ENCODE measurements at places on chromosomes 6 and 20.

GRCh38 chr6:159473475-159474263 lies 219.4 kb downstream of the SOD2 start:
- DNase-seq = no peak

GRCh38 chr6:142707255-142707654 lies 237.7 kb downstream of the HIVEP2 start:
- no peak for DNase-seq

- DNase-seq = no peak
Measured at GRCh38 chr6:37686111-37686510, 11.6 kb downstream of the MDGA1 start.

DNA sequence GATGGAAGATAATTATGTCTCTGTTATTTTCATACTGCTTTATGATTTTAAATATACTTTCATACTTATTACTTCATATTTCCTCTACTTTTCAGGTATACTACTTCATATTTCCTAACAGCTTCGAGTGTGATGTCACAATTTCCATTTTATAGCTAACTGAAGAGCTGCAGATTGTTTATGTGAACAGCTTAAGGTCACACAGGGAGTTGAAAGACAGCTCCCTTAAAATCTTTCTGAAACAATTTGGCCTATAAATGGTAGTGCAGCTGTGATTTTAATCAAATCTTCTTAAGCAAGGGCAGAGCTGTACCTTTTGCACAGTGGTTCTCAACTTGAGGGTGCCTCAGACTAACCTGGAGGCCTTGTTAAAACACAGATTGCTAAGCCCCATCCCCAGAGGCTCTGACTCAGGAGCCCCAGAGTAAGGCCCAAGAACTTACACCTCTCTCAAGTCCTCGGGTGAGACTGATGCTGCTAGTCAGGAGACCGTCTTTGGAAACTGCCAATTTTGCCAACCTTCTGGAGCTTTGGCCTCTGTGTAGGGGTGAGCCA lies 347.0 kb upstream of the HSF2 start:
- no peak for DNase-seq

DNA sequence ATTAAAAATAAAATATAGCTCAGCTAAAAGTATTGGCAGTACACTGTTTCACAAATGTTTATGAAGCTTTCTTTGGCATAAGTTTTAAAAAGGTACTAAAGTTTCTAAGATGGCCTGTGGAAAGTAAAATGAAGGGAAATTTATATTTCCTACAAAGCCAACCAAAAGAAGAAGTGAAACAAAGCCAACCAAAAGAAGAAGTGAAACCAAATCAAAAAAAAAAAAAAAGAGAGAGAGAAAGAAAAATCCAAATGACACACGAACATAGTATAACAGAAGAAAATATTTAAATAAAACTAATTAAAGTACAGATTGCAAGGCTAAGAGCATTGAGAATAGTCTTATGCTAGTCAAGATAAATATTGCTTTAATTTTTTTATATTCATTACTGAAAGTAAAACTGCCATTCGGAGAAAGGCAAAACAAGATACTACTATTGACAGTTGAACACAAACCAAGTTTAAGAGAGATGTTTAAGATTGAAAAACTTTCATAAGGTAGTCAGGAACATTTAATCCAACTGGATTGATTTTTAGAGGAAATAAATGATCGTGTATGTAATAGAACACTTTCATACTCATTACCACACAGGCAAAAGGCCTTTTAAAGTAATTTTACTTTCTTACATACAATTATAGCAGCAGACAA lies 12.8 kb upstream of the KHDRBS2 start:
- no peak for DNase-seq

- no peak for DNase-seq
Measured at GRCh38 chr6:148261470-148261869, 81.2 kb upstream of the SASH1 start.

GRCh38 chr6:158854214-158855101 lies 35.3 kb upstream of the EZR start:
- no peak for DNase-seq

GRCh38 chr20:24776755-24777271 lies 172.3 kb upstream of the CST7 start:
- DNase-seq = no peak

GRCh38 chr6:7239590-7239948 lies 73.4 kb downstream of the SSR1 start:
- DNase-seq = no peak

GRCh38 chr6:11925805-11926204 lies 86.3 kb upstream of the HIVEP1 start:
- DNase-seq = no peak

GRCh38 chr20:4040283-4041179 lies 25.2 kb upstream of the RNF24 start:
- DNase-seq = no peak

DNA sequence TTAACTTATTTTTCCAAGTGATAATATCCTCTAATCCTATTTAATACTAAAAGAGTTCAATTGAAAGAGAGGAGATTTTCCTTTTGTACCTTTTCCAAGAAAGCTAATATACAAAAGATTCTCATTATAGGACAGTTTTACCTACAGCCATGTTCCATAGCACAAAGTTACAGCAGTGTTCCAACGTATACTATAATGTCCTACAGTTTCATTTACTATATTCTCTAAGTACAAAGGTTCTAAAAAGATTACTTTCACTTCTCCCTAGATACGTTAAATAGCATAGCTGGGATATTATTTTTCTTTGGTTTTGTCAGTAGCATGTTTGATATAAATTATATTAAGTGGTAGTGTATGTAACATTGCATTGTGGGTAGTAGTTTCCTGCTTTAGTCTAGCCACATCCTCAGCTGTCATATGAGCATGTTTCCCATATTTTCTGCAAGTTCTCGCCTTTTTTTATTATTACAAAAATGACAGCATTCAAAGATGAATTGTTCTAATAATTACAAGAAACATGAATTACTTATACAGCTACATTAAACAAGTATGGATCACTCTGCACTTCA lies 4.4 kb upstream of the RUNX2 start:
- DNase-seq = no peak

DNA sequence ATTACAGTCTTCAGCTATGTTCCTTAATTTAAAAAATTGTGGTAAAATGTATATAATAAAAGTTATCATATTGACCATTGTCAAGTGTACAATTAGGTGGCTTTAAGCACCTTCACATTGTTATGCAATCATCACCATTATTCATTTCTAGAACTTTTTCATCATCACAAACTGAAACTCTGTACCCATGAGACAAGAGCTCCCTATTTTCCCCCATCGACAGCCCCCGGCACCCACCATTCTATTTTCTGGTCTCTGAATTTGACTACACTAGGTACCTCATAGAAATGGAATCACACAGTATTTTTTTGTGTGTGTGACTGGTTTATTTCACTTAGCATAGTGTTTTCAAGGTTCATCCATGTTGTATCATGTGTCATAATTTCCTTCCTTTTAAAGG lies 39.7 kb upstream of the FYN start:
- no peak for DNase-seq

DNA sequence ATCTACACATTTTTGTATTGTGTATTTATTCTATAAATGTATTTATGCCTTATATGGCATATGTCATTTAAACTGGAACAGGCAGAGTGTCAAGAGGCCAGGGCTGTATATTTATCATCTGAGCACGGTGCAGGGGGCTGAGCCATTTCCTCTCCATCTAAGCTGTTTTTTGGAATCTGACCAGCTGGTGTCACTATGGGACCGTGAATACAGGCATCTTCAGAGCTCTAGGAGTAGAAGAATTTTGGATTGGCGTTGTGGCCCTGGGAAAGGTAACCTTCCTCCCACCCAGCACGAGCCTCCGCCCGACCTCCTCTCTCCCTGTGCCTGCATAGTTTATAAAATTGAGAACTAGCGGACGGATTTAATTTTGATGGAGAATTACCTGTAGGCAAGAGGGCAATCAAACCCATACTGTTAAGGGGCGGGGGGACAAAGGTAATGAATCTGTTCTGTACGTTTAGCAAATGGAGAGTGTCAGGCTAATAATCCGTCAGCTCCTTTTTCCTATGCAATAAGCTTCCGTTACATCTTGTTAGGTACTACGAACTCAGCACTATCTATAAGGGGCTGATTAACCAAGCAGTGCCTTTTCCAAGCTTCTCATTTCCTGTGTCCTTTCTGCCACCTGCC lies 29.0 kb upstream of the EEF1E1 start:
- DNase-seq = peak; percentile 69

GRCh38 chr20:47280228-47280627 lies 76.3 kb downstream of the ZMYND8 start:
- no peak for DNase-seq

GRCh38 chr6:54244430-54244829 lies 63.8 kb upstream of the TINAG start:
- no peak for DNase-seq

GRCh38 chr6:142550310-142551063 lies 248.7 kb downstream of the ADGRG6 start:
- DNase-seq = no peak

DNA sequence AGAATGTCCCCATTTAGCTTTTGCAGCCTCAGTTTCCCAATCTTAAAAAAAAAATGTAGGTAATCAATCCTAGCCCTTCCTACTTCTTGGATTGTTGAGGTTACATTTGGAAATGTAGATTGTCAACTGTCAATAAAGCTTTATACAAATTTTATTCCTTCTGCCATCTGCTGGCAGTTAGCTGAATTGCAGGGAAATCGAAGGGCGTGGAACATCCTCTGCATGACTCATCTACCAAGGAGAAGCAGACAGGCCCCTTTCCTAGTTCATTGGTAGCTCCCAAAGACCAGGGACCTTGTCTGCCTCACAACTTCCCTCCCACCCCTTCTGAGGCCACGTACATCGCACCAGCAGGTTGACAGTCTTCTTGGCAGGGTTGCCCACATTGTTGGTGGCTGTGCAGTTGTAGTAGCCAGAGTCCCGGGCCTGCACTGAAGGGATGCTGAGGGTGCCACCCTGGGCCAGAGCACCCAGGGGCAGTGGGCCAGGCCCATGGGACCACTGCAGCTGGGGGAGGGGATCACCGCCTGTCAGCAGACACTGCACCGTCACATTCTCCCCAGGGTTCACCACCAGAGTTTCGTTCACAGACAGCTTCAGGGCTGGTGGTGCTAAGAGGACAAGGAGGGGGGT lies 43.6 kb downstream of the MDGA1 start:
- DNase-seq = no peak

DNA sequence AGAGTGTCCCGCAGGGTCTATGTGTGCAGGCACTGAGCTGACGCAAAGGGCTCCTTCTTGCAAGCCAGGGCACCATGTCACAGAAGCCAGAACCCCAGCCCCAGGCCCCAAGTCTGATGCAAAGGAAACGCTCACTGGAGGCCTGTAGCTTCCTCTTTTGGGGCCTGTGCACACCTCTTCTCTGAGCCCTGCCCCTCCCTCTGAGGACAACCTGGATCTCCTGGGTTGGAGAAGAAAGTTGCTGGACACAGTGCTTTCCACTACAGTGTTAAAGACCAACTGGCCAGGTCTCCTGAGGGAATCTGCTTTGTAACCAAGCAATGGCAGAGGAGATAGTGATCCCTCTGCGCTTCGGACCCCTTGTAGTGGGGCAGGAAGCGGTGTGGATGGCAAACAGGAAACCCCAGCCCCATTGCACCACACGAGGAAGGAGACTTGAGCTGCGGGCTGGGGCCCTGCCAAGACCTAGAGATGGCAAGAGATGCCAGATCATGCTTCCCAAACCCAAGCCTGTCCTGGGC lies 90.0 kb downstream of the PRND start:
- no peak for DNase-seq

GRCh38 chr20:41746635-41747034 lies 128.5 kb upstream of the CHD6 start:
- DNase-seq = no peak

DNA sequence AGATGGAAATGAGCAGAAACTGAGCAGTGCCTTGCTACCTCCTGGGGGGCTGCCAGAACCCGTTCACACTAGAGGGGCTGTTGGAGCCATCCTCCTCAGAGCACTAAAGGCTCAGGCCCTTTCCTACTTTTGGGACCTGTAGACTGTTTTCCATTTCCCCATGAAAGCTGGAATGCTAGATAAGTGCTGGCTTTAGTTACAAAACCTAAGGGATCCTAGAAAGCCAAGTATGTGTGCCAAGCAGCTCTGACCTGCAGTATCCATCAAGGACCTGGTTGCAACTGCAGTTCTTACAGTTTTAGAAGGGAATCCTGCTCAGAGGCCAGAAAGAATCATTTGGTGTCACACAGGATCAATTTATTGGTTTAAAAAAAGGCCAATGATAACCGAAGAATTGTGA lies 176.7 kb upstream of the COL21A1 start:
- no peak for DNase-seq

DNA sequence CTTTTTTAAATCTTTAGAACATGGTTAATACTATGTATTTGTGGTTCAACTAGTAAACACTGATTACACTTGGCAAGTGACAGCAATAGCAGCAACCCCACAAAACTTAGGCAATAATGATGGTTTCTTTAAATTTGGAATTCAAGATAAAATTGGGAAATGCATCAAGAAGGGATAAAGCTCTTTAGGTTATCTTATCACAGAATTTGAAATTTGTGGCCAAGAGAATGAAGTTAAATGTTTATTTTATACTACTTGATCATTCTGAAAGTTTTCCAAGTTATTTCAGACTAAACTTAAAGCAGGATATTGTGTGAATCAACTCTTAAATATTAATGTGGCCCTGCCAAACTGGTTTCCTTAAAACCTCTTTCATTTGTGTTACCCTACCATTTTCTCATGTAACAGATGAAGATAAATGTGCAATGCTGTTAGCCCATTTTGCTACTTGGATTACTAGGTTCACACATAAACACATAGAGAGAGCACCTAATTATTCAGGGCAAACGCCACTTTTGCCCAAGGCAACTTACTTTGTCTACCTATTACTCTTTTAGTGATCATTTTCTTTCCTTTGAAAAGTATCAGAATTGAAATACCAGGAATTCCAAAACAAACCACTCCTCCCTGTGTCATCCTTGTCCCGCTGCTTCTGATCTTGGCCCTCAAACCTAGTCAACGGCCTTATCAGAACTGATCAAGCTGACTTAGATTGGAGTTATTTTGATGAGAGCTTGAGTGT lies 186.7 kb upstream of the TENT5A start:
- no peak for DNase-seq

- DNase-seq = no peak
Measured at GRCh38 chr6:125844989-125845388, 54.2 kb downstream of the NCOA7 start.

- DNase-seq = no peak
Measured at GRCh38 chr6:38349795-38350194, 289.9 kb downstream of the BTBD9 start.

DNA sequence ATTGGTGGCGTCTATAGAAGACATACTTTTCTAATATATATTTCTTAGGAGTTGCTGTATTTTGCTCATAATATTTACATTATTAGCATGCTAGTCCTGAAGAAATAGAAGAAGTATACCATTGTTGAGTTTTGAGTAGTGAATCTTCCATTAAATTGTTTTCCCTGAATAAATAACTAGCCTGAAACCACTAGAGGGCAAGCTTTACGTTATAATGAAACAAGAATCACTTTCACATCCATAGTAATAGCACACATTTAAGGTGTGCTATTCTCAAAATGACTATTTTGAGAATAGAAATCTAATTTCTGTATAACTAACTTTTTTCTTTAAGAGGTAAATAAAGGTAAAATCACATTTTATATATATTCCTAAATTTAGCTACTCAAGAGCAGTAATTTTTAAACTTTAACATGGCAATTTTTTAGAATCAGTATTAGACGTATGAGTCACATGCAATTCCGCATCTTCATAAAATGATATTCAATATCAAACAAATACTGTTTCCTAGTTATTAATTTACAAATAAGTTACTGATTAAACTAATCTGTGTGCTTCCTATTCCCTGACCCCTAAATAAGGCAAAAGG lies 213.2 kb upstream of the MANEA start:
- DNase-seq = no peak

GRCh38 chr20:10718661-10719060 lies 44.9 kb upstream of the JAG1 start:
- DNase-seq = no peak
